ENCODE measurements at places on chromosomes 5 and 9.

DNA sequence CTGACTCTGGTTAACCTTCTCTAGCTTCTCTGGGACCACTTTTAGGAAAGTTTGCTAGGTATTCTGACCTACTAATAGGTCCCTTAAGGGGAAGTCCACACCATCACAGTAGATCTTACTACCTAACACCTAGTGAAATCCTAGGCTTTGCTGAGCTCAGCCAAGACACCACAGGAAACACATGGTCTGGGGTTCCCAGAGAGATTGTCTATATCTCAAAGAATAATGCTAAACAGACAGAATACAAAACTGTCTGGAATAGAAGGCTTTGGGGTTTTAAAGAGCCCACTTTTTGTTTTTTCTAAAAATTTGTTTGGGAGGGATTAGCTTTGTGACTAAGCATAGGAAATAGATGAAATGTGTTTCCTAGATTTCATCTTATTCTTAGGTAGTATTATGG lies 395.1 kb downstream of the ARHGEF28 start:
- no peaks in the 10 kb centered on the region for H3K36me3 ChIP-seq
- H3K27ac ChIP-seq, result no peak overlapping the region
- H3K4me3 ChIP-seq, result no peak overlapping the region
- no peaks in the 10 kb centered on the region for H3K4me1 ChIP-seq

GRCh38 chr9:4324513-4324912 lies 24.6 kb upstream of the GLIS3 start:
- H3K4me1 ChIP-seq, result peaks cover 8% of the 10 kb centered on the region
- H3K36me3 ChIP-seq, result no peaks in the 10 kb centered on the region
- no peak overlapping the region for H3K27ac ChIP-seq
- H3K4me3 ChIP-seq, result no peak overlapping the region

DNA sequence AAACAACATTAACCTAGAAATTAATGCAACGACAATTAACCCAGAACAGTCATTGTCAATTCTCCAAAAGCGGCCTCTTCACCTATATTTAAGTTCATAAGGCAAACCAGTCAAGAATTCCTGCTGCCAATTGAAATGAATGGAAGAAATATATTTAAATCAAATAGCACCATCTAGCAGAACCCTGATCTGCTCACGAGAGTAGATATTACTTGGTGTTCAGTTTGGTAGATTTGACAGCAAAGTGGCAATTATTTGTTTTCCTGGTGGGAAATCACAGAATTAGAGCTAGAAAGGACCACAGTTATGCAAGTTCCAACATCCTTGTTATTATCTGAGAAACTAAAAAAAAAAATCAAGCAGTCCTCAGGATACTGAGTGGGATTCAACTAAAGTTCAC lies 2.3 kb downstream of the SSBP2 start:
- H3K4me3 ChIP-seq, result no peak overlapping the region
- no peak for DNase-seq
- no peaks in the 10 kb centered on the region for H3K36me3 ChIP-seq
- peaks cover 17% of the 10 kb centered on the region for H3K4me1 ChIP-seq
- H3K27me3 ChIP-seq, result no peaks in the 10 kb centered on the region

GRCh38 chr5:77301447-77301883 lies 91.0 kb downstream of the PDE8B start:
- H3K4me3 ChIP-seq, result no peak overlapping the region
- no peak for DNase-seq
- no peaks in the 10 kb centered on the region for H3K36me3 ChIP-seq
- no peaks in the 10 kb centered on the region for H3K4me1 ChIP-seq
- H3K27me3 ChIP-seq, result no peaks in the 10 kb centered on the region
- H3K27ac ChIP-seq, result no peak overlapping the region

GRCh38 chr9:8394341-8394740 lies 594.8 kb upstream of the DMAC1 start:
- H3K4me3 ChIP-seq, result no peak overlapping the region
- H3K27me3 ChIP-seq, result no peaks in the 10 kb centered on the region
- no peaks in the 10 kb centered on the region for H3K36me3 ChIP-seq
- no peak overlapping the region for H3K27ac ChIP-seq
- no peaks in the 10 kb centered on the region for H3K4me1 ChIP-seq

GRCh38 chr5:42636946-42637345 lies 119.7 kb upstream of the CCDC152 start:
- H3K27ac ChIP-seq, result no peak overlapping the region
- no peaks in the 10 kb centered on the region for H3K4me1 ChIP-seq
- no peaks in the 10 kb centered on the region for H3K36me3 ChIP-seq
- H3K27me3 ChIP-seq, result peaks cover 4% of the 10 kb centered on the region
- no peak for DNase-seq

DNA sequence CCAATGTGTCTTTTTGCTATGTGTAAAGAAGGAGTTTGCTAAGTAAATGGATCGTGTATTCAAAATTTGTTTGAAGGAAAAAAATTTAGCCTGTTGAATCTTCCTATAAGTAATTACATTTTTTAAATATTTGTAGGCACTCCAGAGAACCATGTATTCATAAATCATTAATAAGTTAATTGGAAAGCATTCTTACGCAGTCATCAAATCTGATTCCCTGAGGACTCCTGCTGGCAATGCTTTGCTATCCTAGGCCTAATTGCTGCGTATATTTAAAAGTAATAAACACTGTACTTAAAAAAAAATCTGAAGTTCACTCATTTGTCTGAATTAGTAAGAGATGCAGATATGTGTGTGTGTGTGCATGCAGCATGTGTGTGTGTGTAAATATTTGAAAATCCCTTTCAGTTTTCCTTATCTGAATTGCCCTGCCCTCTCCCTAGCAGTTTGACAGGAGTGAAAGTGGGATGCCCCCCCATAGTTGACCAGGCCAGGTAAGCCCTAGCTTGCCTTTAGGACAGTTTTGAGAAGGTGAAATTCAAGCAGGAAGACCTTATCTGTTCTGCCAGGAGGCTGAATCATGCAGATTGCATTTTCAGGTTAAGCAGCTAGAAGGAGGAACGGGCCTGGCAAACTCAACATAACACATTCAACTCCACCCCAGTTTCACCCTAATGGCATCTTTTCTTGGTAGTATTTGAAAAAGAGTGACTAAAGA lies 81.2 kb upstream of the DNAH5 start:
- no peak overlapping the region for H3K27ac ChIP-seq
- H3K36me3 ChIP-seq, result no peaks in the 10 kb centered on the region
- H3K4me1 ChIP-seq, result no peaks in the 10 kb centered on the region
- H3K4me3 ChIP-seq, result no peak overlapping the region

- no peak for DNase-seq
- H3K36me3 ChIP-seq, result no peaks in the 10 kb centered on the region
- H3K27ac ChIP-seq, result no peak overlapping the region
- H3K27me3 ChIP-seq, result no peaks in the 10 kb centered on the region
- H3K4me3 ChIP-seq, result no peak overlapping the region
Observed at GRCh38 chr5:135208903-135209721, 175.1 kb upstream of the PITX1 start.

- H3K27ac ChIP-seq, result no peak overlapping the region
- DNase-seq, result no peak
- H3K4me3 ChIP-seq, result no peak overlapping the region
- H3K27me3 ChIP-seq, result no peaks in the 10 kb centered on the region
- H3K36me3 ChIP-seq, result no peaks in the 10 kb centered on the region
Observed at GRCh38 chr5:171093598-171093997, 215.4 kb upstream of the TLX3 start.

GRCh38 chr5:53884417-53884816 lies 324.0 kb downstream of the NDUFS4 start:
- DNase-seq, result no peak
- H3K27ac ChIP-seq, result no peak overlapping the region
- no peaks in the 10 kb centered on the region for H3K4me1 ChIP-seq
- H3K36me3 ChIP-seq, result no peaks in the 10 kb centered on the region

- H3K27ac ChIP-seq, result no peak overlapping the region
- H3K4me3 ChIP-seq, result no peak overlapping the region
- no peaks in the 10 kb centered on the region for H3K27me3 ChIP-seq
- no peaks in the 10 kb centered on the region for H3K4me1 ChIP-seq
- no peaks in the 10 kb centered on the region for H3K36me3 ChIP-seq
- DNase-seq, result no peak
Observed at GRCh38 chr5:104573949-104574709, 1011.5 kb upstream of the NUDT12 start.

DNA sequence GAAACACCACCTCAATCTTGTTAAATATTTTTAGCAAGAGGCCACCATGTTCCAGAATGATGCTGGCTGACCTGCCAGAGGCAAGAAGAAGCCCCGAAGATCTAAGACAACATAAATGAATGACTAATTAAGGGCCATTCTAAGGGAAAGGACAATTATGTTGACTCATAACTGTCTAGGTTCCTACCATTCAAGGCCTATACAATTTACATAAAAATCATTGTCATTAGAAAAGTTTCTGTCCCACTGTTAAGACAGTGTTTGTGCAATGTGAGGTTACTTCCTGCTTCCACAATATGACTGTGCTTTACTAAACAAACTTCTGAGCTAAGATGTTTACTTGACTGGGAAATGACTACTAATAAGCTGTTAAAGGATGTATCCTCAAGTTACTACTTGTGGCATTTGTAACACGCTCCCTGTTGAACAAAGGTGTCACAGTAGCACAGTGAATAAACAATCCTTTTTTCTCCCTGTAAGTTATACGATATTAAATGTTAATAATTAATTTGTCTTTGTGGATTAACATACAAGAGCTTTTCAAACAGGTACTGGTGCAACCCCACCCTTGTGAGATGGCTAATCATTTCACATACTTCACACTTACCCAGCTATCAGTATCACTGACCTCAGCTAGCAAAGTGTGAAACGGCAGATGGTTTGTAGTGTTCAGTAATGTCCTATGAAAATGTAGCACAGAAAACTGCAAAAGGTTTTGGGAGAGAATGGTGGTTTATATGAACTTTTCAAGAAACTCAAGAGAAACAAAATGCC lies 195.8 kb downstream of the EFNA5 start:
- no peak overlapping the region for H3K4me3 ChIP-seq
- H3K27me3 ChIP-seq, result no peaks in the 10 kb centered on the region
- no peak for DNase-seq
- peaks cover 40% of the 10 kb centered on the region for H3K4me1 ChIP-seq
- H3K36me3 ChIP-seq, result no peaks in the 10 kb centered on the region

DNA sequence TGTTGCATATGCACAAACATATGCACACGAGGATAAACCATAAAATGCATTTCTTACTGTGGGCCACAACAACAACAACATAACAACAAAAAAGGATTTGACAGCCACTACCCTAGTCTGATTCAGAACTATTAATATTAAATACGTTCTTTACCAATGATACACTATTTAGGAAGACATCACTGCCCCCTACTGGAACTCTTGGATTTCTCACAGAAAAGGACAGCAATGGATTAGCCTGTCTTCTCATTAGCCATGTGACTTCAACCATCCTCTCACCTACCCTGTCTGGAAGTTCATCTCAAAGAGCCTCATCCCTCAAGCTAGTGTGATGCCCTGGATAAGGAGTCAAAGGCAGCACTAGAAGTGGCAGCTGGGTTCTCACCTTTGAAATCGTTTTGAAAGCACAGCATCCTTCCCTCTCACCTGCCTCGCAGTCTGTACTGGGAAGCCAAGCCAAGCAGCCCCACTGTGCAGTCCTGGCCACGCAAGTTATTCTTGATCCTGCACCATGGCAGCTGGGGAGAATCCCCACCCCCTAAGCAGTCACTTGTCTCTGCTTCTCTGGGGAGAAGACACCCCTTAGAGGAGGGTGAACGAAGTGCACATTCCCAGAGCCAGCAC lies 64.6 kb downstream of the SH3TC2 start:
- peaks cover 6% of the 10 kb centered on the region for H3K27me3 ChIP-seq
- H3K27ac ChIP-seq, result no peak overlapping the region
- H3K4me3 ChIP-seq, result no peak overlapping the region

GRCh38 chr5:83538786-83539462 lies 67.4 kb downstream of the VCAN start:
- no peak for DNase-seq
- H3K4me3 ChIP-seq, result no peak overlapping the region
- H3K36me3 ChIP-seq, result no peaks in the 10 kb centered on the region
- no peak overlapping the region for H3K27ac ChIP-seq
- no peaks in the 10 kb centered on the region for H3K4me1 ChIP-seq
- H3K27me3 ChIP-seq, result no peaks in the 10 kb centered on the region

GRCh38 chr5:149794487-149794971 lies 64.4 kb downstream of the PPARGC1B start:
- DNase-seq, result no peak
- no peak overlapping the region for H3K4me3 ChIP-seq
- no peaks in the 10 kb centered on the region for H3K27me3 ChIP-seq
- H3K27ac ChIP-seq, result no peak overlapping the region
- H3K36me3 ChIP-seq, result no peaks in the 10 kb centered on the region
- H3K4me1 ChIP-seq, result no peaks in the 10 kb centered on the region

- H3K36me3 ChIP-seq, result no peaks in the 10 kb centered on the region
- H3K27me3 ChIP-seq, result no peaks in the 10 kb centered on the region
Observed at GRCh38 chr5:67222243-67223025, 25.8 kb upstream of the CD180 start.

DNA sequence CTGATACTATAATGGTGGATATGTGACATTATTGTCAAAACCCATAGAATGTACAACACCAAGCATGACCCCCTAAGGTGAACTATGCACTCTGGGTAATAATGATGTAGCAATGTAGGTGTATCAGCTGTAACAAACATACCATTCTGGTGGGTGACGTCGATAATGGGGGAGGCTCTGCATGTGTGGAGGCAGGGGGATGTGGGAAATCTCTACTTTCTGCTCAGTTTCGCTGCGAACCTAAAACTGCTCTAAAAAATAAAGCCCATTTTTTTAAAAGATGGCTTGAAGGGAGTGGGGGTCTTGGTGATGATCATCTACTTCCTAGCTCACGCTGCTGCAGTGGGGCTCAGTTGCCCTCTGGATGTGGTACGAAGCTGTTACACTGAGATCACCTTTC lies 51.1 kb downstream of the RASGEF1C start:
- no peaks in the 10 kb centered on the region for H3K27me3 ChIP-seq
- H3K4me3 ChIP-seq, result no peak overlapping the region
- no peaks in the 10 kb centered on the region for H3K4me1 ChIP-seq
- H3K36me3 ChIP-seq, result no peaks in the 10 kb centered on the region
- DNase-seq, result no peak
- no peak overlapping the region for H3K27ac ChIP-seq

DNA sequence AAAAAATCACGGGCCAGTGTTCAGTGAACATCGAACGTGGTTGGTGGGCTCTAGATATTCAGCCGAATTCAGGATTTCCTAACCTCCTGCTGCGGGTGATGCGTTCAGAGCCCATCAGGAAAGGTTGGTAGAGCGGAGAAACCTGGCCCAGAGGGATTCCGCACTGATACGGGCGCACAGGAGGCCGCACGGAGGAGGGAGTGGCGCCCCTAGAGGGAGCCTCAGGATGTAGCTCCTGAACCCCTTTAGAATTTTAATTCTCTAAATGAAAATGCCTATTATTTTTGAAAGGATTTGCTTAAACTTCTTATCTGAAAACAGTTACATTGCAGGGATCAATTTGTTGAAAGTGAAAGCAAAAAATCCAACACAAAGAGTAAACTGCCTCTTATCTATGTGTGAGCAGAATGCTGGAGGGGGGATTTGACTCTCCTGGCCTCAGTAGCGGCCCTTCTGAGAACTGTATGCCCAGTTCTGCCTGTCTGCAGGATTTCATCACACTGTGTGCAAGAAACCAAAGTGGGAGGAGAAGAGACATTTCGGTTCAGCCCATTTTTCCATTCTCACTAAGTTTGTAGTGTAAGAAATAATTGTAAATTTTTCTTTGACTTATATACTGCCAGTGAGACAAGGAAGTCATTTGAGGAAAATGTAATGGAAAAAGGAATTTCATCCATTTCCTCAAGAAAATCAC lies 75.9 kb downstream of the TENT4A start:
- H3K4me3 ChIP-seq, result no peak overlapping the region
- H3K27ac ChIP-seq, result no peak overlapping the region
- no peak for DNase-seq
- H3K27me3 ChIP-seq, result peaks cover 7% of the 10 kb centered on the region
- H3K36me3 ChIP-seq, result no peaks in the 10 kb centered on the region
